Large intestine (tissue), 12 donors: ENCODE measurements at places on chromosomes 12 and 14. TPM values are rescaled to one million over a fixed set of nuclear protein-coding genes. Genes with fewer than 3 reads are reported as not detected.

NR1H4 gene
- polyA plus RNA-seq: 76.9 TPM

DNA sequence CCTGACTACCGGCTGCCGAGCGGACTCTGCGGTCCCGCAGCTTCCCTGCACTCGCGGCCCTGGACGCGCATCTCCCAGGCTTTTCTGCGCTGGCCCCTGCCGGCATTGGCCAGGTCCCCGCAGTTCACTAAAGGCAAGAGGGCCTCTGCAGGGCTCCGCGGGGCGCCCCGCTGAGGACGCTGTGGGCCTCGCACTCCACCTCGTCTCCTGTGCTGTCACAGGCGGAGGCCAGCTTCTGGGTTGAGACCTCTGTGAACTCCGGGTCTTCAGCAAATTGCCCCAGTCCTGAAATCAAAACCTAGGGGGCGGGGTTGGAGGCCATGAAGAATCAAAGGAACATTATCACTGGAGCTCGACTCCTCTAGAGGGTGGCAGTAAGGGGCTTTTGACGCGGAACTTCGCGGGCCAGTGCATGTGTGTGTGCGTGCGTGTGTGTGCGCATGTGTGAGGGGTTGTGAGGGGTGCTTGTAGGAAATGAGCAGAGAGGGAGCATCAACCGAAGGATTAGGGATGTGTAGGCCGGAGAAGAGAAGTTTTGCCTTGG, 68.5 kb upstream of the CAPRIN2 start:
- DNase-seq: peak; percentile 24

GRCh38 chr12:132462788-132463187, 27.2 kb upstream of the FBRSL1 start:
- DNase-seq: no peak

DNA sequence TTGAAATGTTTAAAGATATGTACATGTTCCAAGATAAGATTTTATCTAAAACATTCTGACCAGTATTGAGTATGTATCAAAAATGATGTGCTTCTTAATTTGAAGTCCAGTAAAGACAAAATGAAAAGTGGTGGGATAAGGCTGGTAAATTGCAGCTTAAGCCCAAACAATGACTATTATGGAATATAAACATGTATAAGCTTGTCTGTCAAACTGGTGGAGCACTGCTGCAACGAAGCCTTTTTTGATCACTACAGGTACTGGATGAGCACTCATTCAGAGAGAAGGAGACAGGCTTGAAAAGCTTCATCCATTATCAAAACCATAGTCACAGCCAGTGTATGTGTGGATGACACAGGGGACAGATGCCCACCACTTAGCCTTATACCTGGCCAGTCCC, 138.4 kb downstream of the ATP23 start:
- DNase-seq: no peak

FAM90A1 gene
- polyA plus RNA-seq: 0.91 TPM

DNA sequence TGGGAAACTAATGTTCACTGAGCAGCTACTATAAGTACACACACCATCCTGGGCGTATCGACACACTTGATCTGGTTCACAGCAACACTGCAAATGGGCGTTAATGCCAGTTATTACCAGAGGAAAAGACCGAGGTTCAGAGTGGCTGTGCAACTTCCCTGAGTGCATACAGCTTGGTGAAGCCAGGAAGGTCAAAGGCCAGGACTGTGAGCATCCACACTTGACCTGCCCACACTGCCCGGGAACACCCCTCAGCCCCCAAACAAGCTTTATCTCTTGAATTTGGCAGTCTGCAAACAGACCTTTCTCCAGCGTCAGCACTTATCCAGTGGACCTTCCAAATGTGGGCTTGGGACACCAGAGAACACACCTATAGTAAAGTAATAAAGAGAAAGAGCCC, 312.6 kb downstream of the BCL11B start:
- no peak for DNase-seq

- no peak for DNase-seq
These were observed 10.8 kb upstream of the PLEKHH1 start for GRCh38 chr14:67522270-67522669.

DNAH10 gene
- polyA plus RNA-seq: 1.0 TPM

DNA sequence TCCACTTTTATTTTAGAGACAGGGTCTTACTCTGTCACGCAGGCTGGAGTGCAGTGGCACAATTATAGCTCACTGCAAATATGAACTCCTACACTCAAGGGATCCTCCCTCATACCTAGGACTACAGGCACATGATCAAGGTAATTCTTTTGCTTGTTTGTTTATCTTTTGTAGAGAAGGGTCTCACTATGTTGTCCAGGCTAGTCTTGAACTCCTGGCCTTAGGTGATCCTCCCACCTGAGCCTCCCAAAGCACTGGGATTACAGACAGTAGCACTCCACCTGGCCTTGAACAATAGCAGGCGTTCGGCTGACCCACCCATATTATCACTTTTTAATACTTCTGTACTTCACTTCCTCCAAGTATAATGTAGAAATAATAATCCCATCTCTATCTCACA, 1.4 kb upstream of the RACGAP1 start:
- no peak for DNase-seq
